CD4-positive, CD25-positive, alpha-beta regulatory T cell (primary cell): ENCODE measurements at places on chromosomes 7 and 10. TPM values are rescaled to one million over a fixed set of nuclear protein-coding genes. Genes with fewer than 3 reads are reported as not detected.

The NPFFR1 gene
- polyA plus RNA-seq, result not detected

The CAMK2B gene
- not detected for polyA plus RNA-seq

The CHPF2 gene
- polyA plus RNA-seq, result 21.7 TPM

The PLXDC2 gene
- not detected for polyA plus RNA-seq

The PSD gene
- 1.7 TPM for polyA plus RNA-seq

The USP54 gene
- 1.1 TPM for polyA plus RNA-seq

The KDM7A gene
- polyA plus RNA-seq, result 3.9 TPM

The EBF3 gene
- not detected for polyA plus RNA-seq

The TRPV5 gene
- not detected for polyA plus RNA-seq

The LMOD2 gene
- 0.58 TPM for polyA plus RNA-seq

The ACTR3C gene
- 5.5 TPM for polyA plus RNA-seq

The SUN3 gene
- not detected for polyA plus RNA-seq

The UPK3B gene
- not detected for polyA plus RNA-seq

The GATA3 gene
- 32.9 TPM for polyA plus RNA-seq
